AG09309 (cell line): ENCODE measurements at places on chromosomes 1 and 21.

DNA sequence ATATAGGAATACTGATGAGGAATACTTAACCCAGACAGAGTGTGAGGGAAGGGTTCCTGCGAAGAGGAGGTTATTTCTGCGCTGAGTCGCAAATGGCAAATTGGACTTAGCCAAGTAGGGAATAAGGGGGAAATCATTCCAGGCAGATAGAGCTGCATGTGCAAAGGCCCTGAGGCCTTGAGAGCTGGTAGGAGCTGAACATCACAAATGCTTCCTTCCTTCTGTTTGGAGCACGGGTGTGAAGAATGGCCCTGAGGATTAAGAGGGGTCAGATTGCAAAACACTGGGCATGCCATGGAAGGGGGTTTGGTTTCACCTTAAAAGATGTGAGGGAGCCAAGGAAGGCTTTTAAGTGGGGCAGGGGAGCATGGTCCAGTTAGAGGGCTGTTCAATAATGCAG, 12.4 kb downstream of the IER5 start:
- no peak for DNase-seq

- DNase-seq, result peak; percentile 27
Observed at GRCh38 chr1:6958407-6959030, 173.3 kb downstream of the CAMTA1 start.

- no peak for DNase-seq
Observed at GRCh38 chr1:10651389-10651766, 145.1 kb downstream of the CASZ1 start.

GRCh38 chr1:45772971-45773370, 22.5 kb upstream of the IPP start:
- DNase-seq, result no peak

DNA sequence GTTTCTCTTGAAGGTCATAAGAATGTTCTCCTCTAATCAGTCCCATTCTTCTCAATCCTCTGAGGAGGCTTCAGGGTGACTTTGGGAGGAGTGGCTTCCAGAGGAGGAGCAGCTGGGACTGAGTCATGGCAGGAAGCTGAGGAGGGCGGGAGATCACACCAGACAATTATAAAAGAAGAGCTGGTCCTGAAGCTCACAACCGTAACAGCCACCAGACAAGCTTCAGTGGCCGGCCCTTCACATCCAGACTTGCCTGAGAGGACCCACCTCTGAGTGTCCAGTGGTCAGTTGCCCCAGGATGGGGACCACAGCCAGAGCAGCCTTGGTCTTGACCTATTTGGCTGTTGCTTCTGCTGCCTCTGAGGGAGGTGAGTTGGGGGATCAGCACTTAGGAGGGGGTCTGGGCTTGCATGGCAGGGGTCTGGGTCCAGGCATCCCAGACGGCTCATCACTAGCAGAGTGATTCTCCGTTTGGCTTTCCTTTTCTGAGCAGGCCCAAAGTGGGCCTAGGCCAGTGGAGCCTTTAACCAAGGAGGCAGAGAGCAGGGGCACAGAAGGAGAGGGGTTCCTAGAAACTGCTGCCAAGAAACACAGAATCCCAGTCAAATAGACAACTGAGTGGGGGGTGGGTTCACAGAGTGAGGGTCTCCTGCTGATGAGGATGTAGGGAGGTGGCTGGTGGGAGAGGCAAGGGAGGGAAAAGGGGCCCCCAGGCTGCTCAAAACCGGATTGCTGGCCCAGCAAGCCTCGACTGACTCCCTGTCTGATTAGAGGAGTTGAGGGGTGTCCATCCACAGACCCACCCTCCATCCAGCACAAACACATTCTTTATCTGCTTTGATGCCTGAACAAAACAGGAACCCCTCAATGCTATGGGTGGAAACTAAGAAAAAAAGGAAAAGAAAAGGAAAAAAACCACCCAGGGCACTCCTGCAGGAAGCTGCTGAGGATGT, at the start of gene ECM1:
TSS of gene ECM1 (plus strand) at position 198 of the 953 bp plus-strand sequence. CDS start at position 299, 101 bp downstream.
- no peak for DNase-seq
